ENCODE measurements at places on chromosomes 4 and X.

DNA sequence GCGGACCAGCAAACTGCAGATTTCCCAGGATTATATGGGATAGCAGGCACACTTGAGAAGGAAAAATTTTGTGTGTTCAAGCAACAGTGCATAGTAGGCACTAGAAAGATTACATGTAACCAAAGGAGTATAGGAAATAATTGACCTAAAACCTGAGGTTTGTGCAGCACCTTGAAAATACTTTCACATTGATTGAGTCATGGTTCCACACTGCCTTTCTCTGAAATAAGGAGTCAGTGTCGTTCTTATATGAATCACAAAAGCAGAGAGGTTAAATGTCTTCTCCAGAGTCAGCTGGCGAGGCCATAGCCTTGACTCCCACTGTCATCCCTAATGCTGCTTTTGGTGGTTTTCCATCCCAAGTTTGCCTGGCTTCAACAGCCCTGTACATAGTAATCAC, 138.9 kb downstream of the SOWAHB start:
- no peak for DNase-seq

GRCh38 chrX:23783589-23784469, 856 bp downstream of the SAT1 start:
- DNase-seq: no peak

DNA sequence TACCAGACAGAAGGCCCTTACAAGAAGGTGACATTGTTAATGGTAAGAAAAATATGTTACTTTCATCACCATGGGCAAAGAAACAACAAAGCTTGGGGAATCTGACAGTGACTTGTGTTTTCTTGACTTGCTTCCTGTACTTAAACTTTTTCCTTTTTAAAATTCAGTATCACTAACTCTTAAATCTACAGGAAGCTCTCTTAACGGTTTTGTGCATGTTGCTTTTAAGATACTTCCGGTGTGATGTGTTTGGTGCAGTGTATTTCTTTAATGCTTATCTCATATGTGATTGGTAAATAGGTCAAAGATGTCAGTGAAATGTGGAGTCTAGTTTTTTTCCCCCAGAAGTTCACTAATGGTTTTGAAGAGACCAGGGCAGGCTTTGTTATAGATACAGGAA, 45.2 kb downstream of the ADH5 start:
- no peak for DNase-seq

DNA sequence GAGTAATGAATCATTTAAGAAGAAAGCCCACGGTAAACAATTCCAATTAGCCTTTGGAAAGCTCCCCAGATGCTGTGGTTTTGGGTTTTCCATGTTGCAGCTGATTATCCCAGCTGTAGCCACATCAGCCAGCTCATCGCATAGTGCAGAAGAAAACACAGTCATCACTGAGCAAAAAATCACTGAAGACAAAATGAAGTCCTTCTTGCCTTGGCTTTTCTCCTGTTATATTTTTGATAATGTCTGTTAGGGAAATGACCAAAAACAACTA, 193.0 kb upstream of the C1QTNF7 start:
- no peak for DNase-seq

DNA sequence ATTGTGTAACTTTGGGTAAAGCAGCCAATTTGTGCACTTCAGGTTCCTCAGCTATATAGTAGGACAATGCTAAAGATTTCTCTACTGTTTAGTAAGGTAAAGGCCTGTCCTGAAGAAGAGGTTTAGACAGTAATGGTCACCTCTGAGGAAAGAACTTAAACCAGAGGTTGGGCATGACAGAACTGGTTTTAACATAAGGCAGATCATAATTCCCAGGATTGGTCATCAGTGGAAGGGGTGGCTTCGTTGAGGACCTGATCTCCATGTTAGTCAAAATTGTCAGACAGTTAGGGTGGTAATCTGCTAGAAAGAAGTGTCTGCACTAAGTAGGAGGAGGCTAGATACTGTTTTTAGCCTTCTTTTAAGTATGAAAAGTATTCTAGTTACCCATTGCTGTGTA, 4.1 kb downstream of the RP2 start:
- DNase-seq: no peak

GRCh38 chr4:171532968-171533367, 280.2 kb upstream of the GALNTL6 start:
- no peak for DNase-seq

GRCh38 chr4:169066934-169067333, 56.9 kb upstream of the CBR4 start:
- no peak for DNase-seq

GRCh38 chr4:116499-116898, 7.8 kb upstream of the ZNF718 start:
- DNase-seq: no peak

DNA sequence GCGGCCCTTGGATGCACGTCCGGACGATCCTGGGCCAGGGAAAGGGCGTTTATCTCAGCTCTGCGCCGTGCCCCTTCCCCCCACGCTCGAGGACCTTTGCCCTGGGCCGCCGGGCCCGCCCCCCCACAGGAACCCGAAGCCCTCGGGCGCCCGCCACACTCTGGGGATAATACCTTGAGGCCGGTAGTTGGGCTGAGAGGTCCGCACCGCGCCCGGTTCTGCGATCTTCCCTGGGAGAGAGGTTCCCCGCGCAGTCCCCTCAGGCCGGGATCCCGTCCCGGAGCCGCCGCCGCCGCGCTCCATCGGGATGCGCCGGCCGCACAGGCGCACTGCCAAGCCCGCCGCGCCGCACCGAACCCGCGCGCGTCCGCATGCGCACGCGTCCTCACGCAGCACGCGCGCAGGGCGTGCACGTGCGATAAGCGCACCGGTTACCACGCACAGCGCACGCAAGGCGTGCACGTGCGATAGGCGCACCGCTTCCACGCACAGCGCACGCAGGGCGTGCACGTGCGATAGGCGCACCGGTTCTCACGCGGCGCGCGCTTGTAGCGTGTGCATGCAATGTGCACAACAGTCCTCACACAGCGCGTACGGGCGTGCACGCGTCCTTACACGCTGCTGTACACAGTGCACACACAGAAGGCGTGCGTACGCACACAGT, at the start of gene MAP7D2:
TSS of gene MAP7D2 (minus strand) at position 331 of the 664 bp plus-strand sequence. CDS start at position 303, 28 bp downstream.
- DNase-seq: no peak

- DNase-seq: no peak
Observed at GRCh38 chrX:109684136-109684535, 48.9 kb downstream of the ACSL4 start.

- DNase-seq: no peak
Observed at GRCh38 chr4:61521451-61521850, 321.3 kb downstream of the ADGRL3 start.

GRCh38 chr4:69838977-69839376, 21.0 kb downstream of the SULT1E1 start:
- DNase-seq: no peak

GRCh38 chrX:131762802-131763234, 218.9 kb downstream of the OR13H1 start:
- DNase-seq: no peak

GRCh38 chrX:68721991-68722860, 74.8 kb downstream of the STARD8 start:
- no peak for DNase-seq

GRCh38 chr4:73019462-73020047, 50.0 kb downstream of the COX18 start:
- DNase-seq: no peak

- DNase-seq: no peak
Observed at GRCh38 chr4:80237992-80238391, 28.5 kb upstream of the FGF5 start.

GRCh38 chr4:147776716-147777115, 44.8 kb downstream of the ARHGAP10 start:
- DNase-seq: no peak

- no peak for DNase-seq
Observed at GRCh38 chr4:155241225-155241624, 32.8 kb downstream of the NPY2R start.

- DNase-seq: no peak
Observed at GRCh38 chr4:100493756-100494155, 24.1 kb downstream of the EMCN start.

DNA sequence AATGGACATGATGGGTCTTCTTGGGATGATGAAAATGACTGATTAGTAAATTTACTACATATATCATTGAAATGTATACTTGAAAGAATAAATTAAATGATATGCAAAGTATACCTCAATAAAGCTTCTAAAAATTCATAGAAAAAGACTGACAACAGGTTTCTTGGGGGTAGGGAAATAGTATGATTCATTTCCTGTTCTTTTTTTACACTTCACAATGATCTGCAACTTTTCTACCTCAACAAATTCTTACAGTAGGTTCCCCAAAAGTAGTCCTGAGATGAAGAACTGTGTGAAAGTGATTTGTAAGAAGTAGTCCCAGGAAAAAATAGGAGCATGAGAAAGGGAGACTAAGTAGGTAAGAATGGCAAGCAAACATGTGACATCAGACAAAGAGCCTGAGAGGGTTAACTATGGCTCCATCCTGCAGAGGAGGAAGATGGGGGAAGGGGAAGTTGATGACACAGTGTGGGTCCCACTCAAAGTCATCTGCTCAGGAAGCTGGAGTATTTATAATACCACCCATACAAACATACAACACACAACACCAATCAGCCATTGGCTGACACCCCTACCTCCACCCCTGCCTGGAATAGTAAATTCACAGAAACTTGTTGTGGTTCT, 73.9 kb downstream of the ARHGAP6 start:
- DNase-seq: no peak

DNA sequence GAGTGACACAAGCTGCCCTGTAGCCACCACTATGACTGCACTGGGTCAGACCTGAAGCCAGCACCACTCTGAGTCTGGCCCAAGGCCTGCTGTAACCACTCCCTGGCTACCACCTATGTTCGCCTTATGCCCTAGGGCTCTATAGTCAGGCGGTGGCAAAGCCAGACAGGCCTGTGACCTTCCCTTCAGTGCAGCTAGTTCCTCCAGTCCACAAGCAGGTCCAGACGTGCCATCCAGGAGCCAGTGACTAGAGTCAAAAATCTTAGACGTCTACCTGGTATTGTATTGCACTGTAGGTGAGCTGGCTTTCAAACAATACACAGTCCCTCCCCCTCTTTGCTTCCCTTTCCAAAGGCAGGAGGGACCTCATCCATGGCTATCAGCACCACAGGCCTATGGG, 54.0 kb upstream of the RNF128 start:
- DNase-seq: no peak
